ENCODE measurements at places on chromosomes 12 and 14.

DNA sequence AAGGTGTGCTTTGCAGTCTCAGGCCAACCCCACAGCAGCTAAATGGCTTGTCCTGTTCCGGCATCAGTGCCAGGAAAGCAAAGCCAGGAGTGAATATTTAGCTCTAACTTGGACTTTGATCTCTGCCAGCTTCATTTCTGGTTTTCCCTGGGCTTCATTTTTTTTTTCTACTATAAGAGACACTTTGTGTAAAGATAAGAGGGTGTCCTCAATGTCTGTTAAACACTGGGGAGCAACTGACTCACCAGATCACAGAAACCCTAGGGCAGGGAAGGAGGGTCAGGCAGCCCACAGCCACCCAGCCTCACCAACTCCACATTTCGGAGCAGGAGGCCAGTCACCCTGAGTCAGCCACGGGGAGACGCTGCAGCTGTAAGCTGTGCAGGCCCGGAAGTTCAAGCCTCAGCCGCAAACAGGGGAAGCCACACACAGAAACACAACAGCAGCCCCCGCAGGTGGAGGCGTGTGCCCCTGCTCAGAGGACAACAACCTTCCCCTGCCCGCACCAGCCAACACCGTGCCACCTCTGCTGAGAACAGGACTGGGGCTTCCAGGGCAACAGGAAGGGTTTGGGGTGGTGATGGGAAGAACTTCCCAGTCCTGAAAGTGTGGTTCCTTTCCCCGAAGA is 6.3 kb downstream of the TNFRSF1A start:
- peak; percentile 90 for DNase-seq

- DNase-seq = no peak
Observed at GRCh38 chr14:94127330-94127729, 2.1 kb downstream of the IFI27L2 start.

- DNase-seq = no peak
Observed at GRCh38 chr12:42716491-42716891, 126.9 kb upstream of the PRICKLE1 start.

DNA sequence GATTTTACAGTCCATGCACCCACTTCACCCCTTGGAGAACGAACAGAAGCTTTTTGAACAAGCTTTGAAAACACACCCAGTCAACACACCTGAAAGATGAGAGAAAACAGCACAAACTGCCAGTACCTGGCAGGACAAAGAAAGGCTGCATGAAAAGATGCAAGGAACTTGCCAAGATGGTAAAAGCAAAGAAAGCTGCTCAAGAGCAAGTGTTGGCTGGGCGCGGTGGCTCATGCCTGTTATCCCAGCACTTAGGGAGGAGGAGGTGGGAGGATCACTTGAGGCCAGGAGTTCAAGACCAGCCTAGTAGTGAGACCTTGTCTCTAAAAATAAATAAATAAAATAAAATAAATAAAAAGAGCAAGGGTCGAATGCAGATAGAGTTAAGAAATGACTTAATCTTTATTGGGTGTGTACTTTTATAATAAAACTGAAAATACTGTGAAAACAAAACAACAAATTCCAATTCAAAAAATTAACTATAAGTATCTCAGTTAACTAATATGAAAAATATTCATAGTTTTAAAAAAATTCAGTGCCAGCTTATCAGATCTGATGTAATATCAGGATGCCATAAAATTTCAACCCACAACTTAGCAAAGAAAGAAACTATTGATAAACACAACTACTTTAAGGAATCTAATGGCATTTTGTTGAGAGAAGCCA is 59.2 kb downstream of the HECTD4 start:
- no peak for DNase-seq

DNA sequence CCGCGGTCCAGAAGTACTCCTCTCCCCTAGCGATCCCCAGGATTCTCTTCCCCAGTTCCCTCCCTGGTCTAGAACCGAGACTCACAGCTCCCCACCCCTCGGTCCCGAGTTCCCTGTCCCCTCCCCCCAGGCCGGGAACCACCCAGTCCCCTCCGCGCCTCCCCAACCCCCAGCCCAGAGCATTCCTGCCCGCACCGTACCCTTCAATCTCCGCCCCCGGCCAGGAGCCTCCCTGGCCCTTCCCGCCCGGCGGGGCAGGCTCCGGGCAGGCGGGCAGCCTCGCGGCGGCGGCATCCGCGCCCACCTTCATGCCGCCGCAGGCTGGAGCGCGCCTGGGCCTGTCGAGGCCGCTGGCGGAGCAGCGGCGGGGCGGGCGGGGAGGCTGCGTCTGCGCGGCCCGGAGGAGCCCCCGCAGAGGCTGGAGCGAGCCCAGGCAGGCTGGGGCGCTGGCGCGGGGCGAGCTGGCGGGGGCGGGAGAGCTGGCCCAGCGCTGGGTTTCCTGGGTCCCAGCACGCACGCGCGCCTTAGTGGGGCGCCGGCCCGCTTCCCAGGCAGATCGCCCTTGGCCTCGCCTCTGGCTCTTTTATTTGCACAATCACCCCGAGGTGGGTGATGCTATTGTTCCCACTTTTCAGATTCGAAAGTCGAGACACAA is 22.2 kb upstream of the GPR132 start:
- peak; percentile 58 for DNase-seq

DNA sequence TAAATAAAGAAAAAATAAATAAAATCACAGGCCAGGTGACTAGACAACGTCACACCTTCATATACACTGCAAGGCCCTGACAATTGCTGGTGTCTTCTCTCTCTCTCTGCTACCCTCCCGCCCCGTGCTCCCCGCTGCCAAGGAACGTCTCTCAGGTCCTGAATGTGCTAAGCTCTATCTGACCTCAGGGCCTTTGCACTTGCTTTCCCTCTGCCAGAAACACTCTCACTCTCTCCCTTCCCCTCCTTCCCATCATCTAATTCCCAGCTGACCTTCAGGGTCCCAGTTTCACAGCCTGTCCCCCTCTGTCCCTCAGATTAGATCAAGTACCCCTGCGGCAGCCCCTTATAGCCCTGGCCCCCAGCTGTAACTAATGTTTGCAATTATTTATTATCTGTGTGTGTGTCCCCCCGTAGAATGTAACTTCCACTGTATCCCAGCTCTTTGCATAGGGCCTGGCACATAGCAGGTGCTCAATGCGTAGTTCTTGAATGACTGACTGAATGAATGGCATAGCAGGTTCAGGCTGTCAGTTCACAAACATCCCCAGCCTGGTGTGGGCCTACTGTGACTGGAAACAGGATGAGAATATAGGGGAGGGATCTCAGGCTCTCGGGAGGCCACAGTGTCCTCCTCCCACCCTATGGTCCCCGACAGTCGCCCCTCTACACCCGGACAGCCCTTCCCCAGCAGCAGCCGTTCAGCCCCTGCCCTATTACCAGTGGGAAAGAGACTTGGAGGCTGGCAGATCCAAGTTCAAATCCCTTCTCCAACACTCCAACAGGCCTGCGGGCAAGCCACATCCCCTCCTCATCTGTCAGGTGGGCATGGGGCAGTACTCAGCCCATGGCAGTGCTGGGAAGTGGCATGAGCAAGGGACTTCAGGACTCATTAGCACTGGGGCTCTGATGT is 6.6 kb downstream of the BEGAIN start:
- no peak for DNase-seq

DNA sequence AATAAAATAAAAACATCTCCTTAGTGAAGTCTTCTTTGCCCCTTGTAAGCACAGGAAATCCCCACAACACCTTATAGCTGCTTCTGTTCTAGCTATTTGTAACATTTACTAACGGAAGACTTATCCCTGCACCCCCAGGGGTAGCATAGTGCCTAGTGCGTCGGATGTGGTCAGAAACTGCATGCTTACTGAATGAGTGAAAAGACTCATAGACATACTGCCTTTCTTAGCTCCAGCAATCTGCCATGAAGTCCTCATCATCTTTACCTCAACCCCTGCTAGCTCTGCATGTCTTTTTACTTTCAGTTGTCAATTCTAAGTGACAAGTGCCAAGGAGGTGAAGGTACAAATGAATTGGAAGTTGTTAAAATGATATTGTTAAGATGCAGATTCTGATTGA is 12.9 kb downstream of the RIOX1 start:
- DNase-seq = peak; percentile 52

GRCh38 chr12:12661086-12661856 is 34.7 kb downstream of the GPR19 start:
- DNase-seq = no peak

DNA sequence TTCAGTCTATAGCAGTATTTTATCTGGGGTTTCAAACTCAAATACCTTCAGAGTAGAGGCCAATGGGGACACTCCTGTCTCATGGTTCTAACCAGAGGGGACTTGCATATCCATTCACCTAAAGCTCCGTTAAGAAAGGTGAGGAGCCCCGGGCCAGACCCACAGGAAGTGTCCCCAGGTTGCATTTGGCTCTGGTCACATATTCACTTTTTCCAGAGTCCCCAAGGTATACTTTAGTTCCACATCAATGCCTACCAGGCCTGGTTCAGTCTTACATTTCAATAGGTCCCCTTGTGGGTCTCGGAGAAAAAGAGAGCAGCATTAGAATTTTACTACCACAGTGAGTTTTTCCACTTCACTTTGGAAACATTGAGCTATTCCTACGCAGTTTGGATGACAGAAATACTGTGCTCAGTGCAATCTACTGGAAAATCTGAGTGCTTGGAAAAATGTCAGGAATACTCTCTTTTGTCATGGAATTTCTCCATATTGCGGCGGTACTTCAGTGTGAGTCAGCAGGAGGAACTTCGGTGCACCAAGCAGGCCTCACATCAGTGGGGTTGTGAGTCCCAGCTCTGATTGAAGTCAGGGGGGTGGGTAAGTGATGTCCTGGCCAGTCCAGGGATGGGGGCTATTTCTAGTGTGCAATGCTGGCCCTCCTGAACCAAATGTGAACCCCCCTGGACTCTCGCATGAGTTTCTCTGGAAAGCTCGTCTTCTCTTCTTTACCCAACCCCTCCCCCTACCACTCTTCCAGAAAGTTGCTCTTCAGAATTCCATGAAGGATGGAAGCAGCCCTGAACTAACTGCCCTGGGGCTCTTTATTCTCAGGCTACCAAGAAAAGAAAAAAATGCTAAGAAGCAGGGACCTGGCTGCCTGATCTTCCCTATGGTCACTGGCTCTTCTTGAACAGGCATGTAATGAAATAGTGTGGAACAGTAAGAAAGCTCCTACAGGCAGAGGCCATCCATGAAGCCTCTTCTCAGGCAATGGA is 184.7 kb downstream of the PRKCH start:
- no peak for DNase-seq

GRCh38 chr14:103629503-103630121 is 601 bp downstream of the KLC1 start:
- DNase-seq = peak; percentile 40

GRCh38 chr14:73264080-73264884 is 27.0 kb downstream of the PAPLN start:
- DNase-seq = no peak

GRCh38 chr12:128820723-128821432 is 2.9 kb downstream of the SLC15A4 start:
- DNase-seq = no peak

GRCh38 chr12:91947459-91947858 is 198.2 kb downstream of the BTG1 start:
- no peak for DNase-seq

DNA sequence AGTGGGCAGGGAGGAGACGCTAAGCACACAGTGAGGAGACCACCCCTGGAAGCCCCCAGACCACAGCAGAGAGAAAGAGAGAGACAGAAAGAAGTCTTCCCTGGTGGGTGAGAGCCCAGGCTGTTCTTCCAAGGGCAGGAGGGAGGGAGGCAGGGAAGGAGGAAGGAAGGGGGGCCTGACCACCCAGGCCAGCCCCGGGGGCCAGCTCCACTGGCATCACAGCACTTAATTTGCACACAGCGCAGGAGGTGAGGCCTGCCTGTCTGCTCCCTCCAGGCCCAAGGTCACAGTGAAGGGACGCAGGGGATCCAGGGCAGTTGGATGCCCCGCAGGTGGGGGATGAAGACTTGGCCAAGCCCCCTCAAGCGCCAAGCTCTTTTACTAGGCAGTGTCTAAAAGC is 141.9 kb upstream of the C14orf180 start:
- no peak for DNase-seq

DNA sequence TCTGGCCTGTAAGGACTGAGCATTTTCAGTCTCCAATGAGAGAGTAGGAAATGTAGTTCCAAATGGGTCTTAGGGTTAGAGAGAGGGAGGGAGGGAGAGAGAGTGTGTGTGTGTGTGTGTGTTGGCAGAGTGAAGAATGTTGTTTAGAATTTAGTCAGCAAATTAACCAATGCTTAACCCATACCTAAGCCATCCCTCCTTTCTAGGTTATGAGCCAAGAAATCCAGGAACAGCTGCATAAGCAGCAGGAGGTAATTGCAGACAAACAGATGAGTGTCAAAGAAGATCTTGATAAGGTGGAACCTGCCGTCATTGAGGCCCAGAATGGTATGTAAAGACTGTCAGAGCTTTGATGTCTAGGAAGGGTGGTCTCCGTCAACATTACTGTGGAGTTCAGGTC is 56.9 kb downstream of the HSP90AA1 start:
- no peak for DNase-seq

DNA sequence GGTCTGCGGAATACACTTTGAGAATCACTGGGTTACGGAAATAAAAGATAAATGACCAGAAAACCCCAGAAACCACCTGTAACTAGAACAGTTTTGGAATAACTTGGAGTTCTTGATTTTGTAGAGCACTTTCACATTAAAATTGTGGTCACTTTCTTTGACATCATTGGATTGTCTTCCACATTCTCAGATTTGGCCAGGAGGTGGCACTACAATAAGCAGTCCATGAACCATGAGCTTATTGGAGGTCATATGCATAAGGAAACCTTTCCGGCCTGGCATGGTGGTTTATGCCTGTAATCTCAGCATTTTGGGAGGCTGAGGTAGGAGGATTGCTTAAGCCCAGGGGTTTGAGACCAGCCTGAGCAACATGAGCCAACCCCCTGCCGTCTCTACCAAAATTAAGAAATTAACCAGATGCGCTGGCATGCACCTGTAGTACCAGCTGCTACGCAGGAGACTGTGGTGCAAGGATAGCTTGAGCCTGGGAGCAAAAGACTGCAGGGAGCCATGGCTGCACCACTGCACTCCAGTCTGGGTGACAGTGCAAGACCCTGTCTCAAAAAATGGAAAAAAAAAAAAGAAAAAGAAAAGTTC is 107.7 kb upstream of the CAND1 start:
- DNase-seq = peak; percentile 55

DNA sequence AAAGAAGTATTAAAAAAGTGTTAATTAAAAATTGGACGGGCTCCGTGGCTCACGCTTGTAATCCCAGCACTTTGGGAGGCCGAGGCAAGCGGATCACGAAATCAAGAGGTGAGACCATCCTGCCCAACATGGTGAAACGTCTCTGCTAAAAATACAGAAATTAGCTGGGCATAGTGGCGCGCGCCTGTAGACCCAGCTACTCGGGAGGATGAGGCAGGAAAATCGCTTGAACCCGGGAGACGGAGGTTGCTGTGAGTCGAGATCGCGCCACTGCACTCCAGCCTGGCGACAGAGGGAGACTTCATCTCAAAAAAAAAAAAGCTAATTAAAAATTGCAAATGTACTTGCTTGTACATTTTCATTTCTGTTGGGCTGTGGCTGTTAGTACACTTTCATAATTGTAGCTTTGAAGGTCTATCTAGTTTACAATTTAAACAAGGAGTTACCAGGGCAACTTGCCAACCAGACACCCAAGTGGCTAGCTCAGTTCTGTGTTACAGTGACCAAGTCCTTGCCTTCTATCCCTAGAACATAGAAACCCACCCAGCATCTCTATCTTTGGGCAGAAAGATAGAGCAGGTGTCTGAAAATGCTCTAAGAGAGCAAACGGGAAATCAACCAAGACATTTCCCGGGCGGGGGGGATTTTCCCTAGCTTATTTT is 1.2 kb downstream of the COA8 start:
- DNase-seq = no peak

Data from stimulated activated effector memory CD8-positive, alpha-beta T cell treated with anti-CD3 and anti-CD28 coated beads, Interleukin-12 subunit alpha, Interleukin-12 subunit beta, amount 100 ng/mL, for 72 hours (primary cell).